ENCODE measurements at places on chromosomes 1 and 21.

- DNase-seq: no peak
These were observed 26.6 kb upstream of the LMX1A start for GRCh38 chr1:165383067-165383466.

DNA sequence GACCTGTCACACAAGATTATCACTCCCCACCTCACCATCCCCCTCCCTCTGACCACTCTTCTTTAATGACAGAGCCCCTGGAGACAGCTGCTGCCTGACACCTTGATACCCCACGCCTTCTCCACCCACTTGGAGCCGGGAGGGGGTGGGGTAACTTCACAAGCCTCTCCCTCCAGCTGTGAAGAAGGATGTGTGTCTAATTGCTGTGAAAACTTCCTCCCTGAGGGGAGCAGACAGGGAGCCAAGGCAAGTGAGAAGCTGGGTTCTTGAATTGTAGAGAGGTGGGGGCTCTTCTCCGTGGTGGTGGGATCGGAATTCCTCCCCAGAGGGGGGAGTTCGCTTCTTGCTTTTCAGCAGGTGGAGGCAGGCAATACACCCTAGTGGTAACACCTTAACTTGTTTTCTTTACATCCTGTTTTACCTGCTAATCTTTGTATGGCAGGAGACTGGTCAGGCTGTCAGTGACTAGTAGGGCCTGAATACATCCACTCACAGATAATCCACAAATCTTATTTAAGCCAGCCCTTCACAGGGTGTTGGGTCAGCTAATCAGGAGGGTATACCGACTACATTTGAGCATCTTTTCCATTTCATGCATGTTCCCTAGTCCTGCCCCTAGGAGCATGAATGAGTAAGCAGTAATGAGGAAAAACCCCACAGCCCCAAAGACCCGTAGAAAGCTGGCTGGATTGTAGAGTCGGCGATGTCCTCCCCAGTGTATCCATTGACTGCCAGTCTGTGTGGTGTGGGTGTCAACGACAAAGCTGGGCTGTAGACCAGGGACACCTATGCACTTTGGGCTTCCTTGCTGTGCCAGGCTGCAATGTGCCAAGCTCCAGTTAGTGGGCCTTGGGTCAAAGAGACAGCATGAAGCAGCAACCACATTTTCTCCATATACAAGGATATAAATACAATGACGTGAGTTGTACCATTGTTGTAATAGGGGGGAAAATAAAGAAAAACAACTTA is 57.3 kb downstream of the NFASC start:
- DNase-seq: no peak

GRCh38 chr1:24596401-24596880 is 40.6 kb downstream of the NCMAP start:
- DNase-seq: no peak

GRCh38 chr1:237226177-237226944 is 184.4 kb downstream of the RYR2 start:
- DNase-seq: no peak

DNA sequence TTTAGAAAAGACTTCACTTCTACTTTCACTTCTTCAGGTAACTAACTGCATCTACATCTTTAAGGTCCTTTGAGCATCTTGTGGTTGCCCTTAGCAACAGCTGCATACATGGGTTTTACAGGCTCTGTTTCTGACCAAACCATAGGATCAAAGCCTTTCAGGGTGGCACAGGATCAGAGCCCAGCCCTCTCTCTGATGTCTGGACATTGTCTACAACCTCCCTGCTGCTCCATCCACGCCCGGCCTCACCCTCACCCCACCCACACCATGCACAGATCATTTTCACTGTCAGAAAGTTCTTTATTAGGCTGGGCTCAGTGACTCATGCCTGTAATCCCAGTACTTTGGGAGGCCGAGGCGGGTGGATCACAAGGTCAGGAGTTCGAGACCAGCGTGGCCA is 5.2 kb downstream of the NCF2 start:
- DNase-seq: no peak

GRCh38 chr1:59346429-59346828 is 49.5 kb downstream of the FGGY start:
- no peak for DNase-seq

GRCh38 chr1:207495801-207496792 is at the start of gene CR1:
CR1 (plus strand) TSS chr1:207496157; CDS start chr1:207496268, 111 bp downstream.
- DNase-seq: no peak

DNA sequence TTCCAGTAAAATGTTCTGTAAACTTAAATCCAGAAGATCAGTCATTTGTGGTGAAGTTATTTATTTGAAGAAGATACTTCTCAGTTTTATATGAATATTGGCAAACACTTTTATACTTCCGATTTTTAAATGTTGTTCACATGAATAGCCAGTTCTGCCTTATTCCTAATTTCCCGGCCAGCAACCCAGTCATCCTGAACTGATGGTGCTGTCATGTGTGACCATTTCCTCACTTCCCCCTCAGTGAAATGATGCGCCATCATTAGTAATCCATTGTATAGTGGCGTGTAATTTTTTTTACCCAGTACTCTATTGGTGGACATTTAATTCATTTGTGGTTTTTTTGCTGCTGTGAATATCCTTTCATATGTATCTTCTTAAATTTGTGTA is 16.4 kb downstream of the GPSM2 start:
- no peak for DNase-seq

DNA sequence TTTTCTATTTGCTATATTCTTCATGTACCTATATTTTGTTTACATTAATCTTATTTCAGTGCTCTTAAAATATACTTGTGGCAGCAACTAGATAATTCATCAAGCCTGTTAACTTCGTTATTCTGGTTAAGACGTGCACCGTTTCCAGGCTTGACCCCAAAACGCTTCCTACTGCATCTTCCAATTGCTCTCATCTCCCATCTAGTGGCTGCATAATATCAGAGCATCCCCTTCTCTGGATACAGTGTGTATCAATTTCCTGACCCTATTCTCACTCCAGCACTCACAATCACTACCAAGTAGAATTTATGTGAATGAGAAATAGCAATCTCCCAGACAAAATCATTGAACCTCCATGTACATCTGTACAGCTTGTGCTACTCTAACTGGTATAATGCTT is 1280.3 kb upstream of the B3GALT2 start:
- no peak for DNase-seq

GRCh38 chr1:111727056-111727455 is 12.1 kb downstream of the INKA2 start:
- no peak for DNase-seq
